ENCODE measurements at places on chromosomes 4 and X.

DNA sequence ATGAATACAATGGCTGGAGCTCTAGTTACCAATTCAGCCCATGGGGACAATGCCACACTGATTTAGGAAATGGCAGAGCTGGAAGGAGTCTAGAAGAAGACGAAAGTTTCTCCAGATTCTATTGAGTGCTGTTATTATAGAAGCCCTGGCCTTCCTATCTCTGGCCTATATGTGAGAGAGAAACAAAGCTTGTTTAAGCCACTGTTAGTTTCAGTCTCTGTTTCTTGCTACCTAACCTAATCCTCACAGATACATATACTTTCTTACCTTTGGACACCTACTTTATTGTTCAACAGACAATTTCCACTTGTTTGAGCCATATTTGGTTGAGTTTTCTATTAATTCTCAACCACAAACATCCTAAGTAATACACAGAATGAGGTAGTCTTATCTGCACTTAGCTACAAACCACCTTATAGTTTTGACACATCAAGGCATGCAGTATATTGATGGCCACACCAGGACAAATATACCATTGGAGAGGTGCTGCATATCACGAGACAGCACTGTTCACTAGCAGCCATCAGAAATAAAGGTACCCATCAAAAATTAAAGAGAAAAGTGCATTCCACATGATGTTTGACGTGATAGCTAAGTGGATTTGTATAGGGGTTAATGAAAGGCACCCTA is 190.2 kb downstream of the SMIM20 start:
- no peak for DNase-seq

DNA sequence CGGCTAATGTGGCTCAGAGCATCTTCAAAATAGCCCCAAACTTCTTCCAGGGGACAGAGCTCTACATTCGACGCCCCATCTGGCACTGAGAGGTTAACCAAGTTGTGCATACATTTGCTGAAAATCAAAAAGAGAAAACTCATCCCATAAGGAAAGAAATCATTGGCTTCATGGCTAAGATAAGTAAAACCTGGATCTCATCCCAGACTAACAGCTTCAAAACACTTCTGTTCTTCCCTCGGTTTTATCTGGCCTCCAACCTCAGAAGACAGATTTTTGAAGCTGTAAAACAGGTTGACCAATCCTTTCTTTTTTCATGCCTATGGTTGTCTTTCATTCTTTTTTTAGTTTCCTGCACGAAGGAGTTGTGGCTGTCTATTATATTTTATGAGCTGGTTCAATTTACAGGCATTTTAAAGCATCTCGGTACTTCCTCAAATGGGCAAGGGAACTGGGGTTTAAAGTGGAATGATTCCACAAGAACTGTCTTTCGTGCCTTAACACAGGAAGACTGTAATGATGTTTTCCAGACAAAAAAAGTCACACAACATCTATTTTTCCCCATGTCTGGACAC is 107.6 kb downstream of the DLG3 start:
- DNase-seq: no peak

DNA sequence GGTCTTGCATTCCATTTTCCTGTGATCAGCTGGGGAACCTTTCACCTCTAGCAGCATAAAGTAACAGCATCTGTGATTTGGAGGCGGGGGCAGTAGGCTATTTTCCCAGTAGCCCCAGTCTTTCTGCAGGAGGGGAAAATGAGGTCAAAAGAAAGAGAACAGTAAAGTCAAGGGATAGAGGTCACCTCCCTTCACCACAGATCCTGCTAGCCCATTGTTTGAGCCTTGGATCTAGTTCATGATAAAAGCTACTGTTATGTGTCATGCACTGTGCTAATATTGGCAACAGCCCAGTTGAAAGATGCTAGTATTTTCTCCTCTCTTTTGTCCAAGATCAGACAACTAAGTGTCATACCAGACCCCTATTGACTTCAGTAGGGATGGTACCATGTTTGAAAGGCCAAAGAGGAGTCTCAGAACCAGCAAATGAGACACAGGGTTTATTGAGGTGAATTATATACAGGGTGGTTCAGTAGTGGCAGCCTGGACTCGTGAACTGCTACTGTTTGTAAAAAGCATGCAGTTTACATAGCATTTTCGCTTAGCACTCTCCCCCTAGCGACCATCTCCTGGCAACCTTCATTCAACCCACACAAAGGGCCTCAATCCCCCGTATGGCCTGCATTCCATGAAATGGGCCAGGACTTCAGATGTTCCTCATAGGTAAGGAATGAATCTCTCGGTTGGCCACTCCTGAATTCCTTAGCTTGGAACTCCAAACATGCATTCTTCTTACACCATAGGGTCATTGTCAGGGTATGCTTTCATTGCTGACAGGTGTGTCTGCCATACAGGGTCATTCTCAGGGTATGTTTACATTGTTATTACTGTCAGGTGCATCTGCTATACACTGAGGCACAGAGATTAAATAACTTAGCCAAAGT is 170.0 kb upstream of the FRMPD4 start:
- DNase-seq: no peak

DNA sequence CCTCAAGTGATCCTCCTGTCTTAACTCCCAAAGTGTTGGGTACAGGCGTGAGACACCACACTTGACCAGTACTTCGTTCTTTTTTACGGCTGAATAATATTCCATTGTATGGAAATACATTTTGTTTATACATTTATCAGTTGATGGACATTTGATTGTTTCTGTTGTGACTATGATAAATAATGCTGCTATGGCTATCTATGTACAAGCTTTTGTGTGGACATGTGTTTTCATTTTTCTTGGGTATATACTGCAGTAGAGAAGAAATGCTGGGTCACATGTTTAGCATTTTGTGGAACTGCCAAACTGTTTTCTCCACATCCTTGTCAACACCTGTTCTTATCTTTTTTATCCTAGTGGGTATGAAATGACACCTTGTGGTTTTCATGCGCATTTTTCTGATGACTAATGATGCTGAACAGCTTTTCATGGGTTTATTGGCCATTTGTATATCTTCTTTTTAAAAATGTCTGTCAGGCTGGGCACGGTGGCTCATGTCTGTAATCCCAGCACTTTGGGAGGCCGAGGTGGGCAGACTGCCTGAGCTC is 37.3 kb downstream of the SAT1 start:
- no peak for DNase-seq

GRCh38 chr4:23861897-23862296 is 27.9 kb downstream of the PPARGC1A start:
- DNase-seq: no peak

GRCh38 chr4:100633269-100633668 is 115.4 kb upstream of the EMCN start:
- DNase-seq: no peak

DNA sequence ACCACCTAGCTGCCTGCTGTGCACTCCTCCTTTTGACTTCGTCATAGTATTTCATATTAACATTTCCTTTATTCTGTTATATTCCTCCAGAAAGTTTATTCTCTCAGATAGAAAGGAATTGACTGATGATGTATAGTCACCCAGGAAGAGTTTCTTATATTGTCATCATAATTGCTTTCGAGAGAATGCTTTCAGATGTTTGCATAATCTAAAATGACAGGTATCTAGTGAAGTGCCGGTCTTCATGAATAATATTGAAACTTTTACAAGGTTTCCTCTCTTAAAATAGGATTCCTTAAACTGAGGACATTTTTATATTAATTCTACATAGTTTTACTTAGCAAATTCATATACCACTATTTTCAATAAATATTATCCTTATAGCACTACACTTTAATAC is 10.1 kb downstream of the SEC24D start:
- DNase-seq: peak; percentile 14

DNA sequence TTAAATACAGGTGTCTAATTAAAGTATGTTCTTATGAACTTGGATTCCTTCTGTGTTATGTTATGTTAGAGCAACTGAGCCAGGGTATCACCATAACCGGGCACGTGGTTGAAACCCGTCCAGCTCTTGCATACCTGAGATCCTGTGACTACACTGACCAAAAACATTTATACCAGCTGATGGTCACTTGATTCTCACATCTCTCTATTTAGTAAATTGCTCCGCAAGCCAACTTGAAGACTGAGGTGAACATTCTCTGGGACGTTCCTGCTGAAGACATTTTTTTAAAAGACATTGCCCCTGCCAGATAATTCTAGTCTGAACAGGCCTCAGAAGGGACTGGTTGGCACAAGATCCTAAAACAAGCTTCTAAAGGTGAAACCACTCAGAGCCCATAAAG is 550.0 kb upstream of the DIPK2B start:
- no peak for DNase-seq

DNA sequence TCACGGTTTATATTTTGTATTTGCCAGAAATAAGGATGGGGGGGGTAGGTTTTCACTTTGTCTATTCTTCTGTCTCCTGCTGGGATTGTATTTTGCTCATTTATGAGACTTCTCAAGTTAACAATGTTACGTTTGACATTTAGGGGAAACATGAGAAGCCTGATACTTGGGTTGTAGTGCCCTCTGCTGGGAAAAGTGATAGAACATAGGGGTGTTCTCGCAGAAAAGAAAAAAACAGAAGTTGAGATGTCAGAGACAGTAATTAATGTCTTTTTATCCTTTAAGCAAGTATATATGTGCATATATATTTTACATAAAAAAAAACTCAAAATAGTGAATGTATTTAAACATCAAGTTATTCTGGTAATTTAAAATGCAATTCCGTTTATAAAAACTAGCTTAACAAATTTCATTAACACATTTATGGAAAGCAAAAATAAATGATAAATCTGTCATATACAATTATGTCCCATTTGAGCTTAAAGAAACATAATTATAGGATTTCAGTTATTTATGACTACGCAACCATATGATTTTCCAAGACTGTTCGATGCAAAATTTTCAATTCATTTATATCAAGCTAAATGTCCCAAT is 46.0 kb upstream of the TMPRSS11F start:
- peak; percentile 76 for DNase-seq

- no peak for DNase-seq
Observed at GRCh38 chr4:95411371-95412088, 137.2 kb downstream of the UNC5C start.

DNA sequence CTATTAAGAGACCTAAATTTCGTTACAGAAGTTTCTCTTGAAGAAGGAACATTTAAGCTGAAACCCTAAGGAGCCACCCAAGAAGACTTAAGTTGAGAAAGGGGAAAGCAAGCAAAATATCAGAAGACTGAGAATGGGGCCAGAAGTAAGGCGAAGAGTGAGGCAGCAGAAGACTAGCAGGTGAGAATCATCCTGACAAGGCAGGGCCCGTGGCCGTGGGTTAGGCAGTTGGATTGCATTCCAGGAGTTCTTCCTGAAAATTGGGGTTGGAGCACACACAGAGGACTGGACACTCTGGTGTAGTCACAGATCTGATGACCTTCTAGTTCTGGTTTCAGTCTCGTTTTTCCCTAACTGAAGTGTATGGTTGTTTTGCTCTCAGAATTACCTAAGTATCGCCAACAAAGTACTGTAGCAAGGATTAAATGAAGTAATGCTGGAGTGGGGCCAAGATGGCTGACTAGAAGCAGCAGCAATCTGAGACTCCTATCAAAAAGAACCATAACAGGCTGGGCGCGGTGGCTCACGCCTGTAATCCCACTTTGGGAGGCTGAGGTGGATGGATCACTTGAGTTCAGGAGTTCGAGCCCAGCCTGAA is 94.4 kb upstream of the GUCY1A1 start:
- DNase-seq: no peak

DNA sequence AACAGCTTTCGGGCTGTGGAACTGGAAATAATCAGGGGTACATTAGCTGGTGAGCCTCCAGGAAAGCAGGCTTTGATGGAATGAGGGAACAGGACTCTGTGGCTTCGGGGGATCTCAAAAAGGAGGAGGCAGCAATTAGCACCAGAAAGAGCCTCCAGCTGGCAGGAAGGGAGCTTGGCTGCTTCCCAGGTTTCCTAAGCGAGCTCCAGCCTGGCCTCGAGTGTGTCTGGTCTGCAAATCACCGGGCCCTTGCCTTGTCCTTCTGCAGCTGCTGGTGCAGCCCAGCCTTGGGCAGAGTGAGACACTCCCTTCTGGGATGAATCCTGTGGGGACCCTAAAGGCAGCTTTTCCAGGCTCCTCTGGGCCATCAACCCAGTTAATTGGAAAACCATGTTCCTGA is 10.7 kb upstream of the PDHA1 start:
- DNase-seq: peak; percentile 69

GRCh38 chr4:25223802-25224375 is 9.9 kb upstream of the PI4K2B start:
- no peak for DNase-seq

DNA sequence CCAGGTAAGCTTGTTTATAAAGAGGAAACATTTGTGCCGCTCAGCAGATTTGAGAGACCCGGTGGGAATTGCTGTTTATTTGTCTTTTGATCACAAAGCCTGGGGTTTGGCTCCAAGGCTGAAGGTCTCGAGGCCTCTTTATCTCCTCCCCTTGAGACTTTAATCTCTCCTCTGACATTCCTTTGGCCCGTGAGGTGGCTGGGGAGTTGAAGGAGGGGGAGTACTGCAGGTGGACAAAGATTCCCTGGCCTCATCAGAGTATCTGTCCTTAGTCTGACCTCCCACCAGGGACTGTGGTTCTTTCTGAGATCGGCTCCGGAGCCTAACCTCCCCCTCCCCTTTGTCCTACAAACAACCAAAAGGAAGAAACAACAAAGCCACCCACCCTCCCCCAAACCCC is 216.5 kb downstream of the MID1IP1 start:
- DNase-seq: no peak

DNA sequence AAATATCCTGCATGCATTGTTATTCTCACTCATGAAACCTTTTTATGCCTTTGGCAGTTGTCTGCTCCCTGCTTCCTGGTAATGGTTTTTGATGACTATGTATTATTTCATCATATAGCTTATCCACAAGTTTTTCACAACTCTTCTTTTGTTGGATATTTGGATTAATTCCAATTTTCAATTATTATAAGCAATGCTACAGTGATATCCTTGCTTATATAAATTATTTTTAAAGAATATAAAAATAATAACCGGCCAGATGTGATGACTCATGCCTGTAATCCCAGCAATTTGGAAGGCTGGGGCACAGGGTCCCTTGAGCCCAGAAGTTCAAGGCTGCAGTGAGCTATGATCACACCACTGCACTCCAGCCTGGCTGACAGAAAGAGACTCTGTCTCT is 47.0 kb downstream of the ASIC5 start:
- DNase-seq: no peak

- peak; percentile 8 for DNase-seq
Observed at GRCh38 chr4:94390804-94391410, 48.3 kb upstream of the HPGDS start.

DNA sequence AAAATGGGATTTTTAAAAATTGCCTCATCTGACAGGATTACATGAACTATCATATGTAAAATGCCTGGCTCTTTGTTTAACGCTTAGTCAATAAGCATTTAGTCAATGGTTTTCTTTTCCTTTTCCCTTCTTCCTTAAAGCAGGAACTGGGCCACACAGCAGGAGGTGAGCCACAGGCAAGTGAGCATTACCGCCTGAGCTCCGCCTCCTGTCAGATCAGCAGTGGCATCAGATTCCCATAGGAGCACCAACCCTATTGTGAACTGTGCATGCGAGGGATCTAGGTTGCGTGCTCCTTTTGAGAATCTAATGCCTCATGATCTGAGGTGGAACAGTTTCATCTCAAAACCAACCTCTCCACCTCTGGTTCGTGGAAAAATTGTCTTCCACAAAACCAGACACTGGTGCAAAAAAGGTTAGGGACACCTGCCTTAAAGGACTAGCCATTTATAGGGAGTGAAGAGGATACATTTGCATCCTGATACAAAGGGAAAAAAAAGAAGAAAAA is 306.1 kb downstream of the FBXW7 start:
- peak; percentile 15 for DNase-seq

- no peak for DNase-seq
Observed at GRCh38 chr4:146029147-146029546, 90.5 kb upstream of the ZNF827 start.

Measured in G401 (cell line).